ENCODE measurements at places on chromosomes 4 and X.

DNA sequence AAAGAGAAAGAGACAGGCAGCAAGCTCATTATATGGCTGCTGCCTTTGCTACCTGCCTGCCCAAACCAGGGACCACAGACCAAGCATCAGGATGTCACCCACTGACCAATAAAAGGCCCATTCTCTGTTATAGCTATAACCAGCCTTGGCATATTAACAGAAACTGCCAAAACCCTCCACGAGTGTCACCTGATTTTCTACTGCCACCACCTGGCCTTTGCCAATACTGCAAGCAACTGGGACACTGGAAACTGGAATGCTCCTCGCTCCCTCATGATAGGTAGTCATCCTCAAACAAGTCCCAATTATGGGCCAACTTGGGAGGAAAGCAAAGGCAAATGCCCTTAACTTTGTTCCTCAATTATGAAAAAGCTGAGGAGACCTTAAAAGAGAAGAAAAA is 76.0 kb downstream of the SPIN4 start:
- DNase-seq = no peak

DNA sequence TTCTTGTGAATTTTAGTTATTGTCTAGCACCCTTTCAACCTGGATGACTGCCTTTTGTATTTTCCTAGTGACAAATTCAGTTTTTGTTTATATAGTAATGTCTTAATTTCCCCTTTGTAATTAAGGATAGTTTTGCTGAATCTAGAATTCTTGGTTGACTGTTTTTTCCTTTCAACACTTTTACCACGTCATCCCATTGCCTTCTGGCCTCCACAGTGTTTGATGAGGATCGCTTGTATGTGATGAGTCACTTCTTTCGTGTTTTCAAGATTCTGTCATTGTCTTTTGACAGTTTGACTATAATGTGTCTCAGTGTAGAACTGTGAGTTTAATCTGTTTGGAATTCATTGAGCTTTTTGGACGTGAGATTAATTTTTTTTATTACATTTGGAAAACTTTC is 30.1 kb downstream of the KDM6A start:
- DNase-seq = peak; percentile 42

DNA sequence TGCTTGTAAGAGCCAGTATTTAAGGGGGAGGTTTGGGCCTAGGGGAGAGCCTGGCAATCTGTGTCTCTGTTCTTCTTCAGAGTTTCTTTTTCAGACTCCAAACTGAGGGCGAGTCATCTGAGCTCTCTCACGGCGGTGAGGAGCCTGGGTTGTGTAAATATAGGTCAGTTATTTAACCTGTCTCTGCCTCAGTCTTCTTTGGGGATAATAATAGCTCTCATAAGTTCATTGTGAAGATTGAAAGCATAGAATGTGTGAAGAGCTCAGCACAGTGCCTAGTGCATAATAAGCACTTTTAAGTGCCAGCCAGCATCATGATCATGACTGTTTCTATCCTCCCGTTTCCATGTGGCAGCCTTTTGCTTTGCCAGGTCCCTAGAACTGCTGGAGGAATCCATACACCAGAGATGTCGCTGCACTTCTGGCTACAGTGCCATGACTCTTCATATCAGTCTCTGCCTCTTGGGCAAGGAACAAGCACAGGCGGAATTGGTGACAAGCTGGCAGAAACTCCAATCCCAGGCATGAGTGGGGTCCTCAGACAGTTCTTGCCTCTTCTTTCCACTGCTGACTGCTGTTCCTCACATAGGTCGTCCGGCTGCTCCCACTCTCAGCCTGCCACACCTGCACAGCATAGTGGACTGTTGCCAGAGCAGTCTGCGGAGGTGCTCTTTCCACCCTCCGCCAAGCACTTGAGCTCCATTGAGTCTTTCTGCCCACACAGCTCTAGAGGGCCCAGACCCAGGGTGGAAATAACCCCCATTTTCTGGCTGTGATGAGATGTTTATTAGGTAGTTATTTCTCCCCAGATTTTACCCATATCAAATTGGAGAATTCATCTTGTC is 103.7 kb upstream of the MAML3 start:
- DNase-seq = no peak

GRCh38 chrX:155094468-155095061 is 23.3 kb downstream of the BRCC3 start:
- no peak for DNase-seq

GRCh38 chrX:410296-410695 is 23.6 kb upstream of the PPP2R3B start:
- no peak for DNase-seq

GRCh38 chrX:41512394-41512793 is 65.3 kb downstream of the NYX start:
- no peak for DNase-seq

DNA sequence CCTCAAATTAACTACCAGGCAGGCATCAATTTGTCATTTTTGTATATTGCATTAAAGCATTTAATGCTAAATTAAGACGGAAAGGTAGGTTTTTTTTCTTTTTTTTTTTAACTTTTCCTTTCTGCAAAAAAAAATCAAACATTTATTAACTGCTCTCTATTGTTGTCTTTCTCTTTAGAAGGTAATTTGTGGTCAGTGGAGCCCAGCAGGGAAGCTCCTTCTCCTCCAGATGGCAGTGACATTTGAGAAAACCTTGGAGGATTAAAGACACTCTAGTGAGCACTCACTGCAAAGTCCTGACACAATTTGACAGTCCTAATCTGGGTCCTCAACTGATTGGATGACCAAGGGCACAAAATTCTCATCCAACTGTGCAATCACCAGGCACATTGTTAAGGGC is 102.4 kb downstream of the SLIT2 start:
- no peak for DNase-seq

- DNase-seq = no peak
Measured at GRCh38 chr4:42519803-42520417, 122.6 kb downstream of the SHISA3 start.

GRCh38 chrX:71549986-71550385 is 17.1 kb downstream of the OGT start:
- DNase-seq = no peak

DNA sequence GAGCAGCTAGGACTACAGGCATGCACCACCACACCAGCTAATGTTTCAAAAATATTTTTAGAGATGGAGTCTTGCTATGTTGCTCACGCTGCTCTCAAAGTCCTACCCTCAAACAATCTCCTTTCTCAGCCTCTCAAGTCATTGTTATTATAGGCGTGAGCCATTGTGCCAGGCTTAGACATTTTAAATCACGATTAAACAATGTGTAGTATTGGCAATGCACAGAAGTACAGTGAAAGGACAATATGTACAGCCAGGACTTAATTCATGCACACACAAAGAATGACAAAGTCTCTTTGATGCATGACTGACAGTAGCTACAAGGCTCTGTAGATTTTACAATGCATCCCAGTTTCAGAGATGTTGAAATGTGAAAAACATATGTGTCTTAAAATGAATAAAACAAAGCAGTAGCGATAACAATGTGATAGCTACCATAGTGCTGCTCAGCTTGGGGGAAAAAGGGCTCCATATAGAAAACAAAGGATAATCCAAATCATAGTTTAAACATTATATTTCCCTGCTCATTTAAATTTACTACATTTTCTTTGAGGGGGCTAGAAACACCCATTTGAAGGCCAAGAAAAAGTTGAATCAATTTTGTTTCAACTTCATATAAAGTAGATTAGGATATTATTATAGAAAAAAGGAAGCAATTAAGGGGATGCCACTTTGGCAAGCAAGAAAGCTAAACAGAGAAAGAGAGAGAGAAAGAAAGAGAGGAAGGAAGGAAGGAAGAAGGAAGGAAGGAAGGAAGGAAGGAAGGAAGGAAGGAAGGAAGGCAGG is 272.4 kb upstream of the SMIM31 start:
- no peak for DNase-seq

DNA sequence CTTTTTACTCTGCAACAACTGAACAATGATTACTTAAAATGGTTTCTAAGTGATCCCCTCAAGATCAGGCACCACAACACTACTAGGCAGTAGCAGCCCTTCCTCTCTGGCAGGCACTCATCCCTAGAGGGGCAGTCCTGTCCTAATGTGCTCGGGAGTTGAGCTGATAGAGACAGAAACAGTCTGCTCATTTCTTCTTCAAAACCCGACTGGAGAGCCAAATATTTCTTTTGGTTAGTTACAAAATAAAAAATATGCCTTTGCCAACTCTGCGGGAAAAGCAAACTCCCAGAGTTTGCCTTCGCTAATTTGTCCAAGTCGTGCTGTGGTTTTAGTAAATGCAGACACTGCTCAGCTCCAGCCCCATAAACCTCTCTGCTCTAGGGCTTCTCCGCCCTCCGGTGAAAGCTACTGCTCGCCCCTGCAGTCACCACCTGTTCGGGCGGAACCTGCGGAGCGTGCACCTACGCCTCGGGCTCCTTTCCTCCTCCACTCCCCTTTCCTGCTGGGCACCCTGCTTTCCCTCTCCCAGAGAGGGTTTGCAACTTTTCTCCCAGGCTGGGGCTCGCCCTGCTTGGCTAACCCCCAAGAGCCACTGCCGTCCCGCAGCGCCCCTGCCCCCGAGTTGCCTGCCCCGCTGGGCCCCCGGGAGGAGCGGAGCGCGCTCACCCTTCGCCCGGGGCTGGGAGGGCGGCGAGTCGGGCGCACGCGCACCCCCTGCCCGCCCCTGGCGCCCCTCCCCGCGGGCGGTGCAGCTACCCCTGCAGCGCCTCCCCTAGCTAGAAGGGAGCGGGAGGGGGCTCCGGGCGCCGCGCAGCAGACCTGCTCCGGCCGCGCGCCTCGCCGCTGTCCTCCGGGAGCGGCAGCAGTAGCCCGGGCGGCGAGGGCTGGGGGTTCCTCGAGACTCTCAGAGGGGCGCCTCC is at the start of gene NPNT:
NPNT (plus strand) TSS at position 812 of the 923 bp plus-strand sequence. CDS start 182 bp downstream, outside the sequence.
- DNase-seq = no peak

DNA sequence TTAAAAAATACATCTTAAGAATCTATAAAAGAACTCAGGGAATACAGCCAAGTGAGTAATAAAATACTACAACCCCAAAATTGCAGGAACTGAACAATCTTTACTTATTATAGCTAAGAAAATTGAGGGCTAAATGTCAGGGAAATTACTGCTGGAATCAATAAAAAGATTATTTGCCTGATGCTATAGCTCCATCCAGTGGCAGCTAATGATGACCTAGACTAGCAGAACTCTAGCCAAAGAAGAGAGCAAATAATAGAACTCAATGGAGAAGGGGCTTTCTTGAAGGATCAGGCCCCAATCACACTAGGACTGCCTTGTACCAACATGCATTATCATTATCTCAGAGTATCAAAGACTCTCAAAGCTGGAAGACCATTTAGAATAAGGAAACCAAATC is 85.0 kb upstream of the FAM241A start:
- DNase-seq = peak; percentile 20

- DNase-seq = peak; percentile 88
Measured at GRCh38 chr4:53908661-53909078, 155.7 kb downstream of the CHIC2 start.

GRCh38 chr4:101283434-101283833 is 63.9 kb downstream of the PPP3CA start:
- DNase-seq = no peak

GRCh38 chr4:126916049-126916625 is 716.6 kb upstream of the INTU start:
- DNase-seq = no peak

DNA sequence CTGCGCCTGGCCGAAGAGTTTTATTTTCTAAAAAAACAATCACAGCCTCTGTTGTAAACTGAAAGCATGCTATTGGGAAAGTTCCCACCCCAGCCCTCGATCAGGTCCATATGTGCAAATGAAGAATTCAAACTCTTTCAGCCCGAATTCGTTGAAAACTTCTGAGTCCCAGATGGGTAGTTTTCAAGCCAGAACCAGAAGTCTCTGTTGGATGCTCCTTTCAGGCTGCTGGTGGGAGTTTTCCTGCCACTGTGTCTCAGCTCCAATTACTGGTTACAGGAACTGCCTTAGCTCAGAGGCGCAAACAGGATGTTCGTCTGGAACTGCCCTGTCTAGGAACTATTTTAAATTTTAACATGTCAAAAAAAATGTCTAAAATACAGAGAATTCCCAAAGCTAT is 9.3 kb upstream of the ALG13 start:
- no peak for DNase-seq

GRCh38 chr4:184980261-184980660 is 38.0 kb upstream of the HELT start:
- DNase-seq = no peak

DNA sequence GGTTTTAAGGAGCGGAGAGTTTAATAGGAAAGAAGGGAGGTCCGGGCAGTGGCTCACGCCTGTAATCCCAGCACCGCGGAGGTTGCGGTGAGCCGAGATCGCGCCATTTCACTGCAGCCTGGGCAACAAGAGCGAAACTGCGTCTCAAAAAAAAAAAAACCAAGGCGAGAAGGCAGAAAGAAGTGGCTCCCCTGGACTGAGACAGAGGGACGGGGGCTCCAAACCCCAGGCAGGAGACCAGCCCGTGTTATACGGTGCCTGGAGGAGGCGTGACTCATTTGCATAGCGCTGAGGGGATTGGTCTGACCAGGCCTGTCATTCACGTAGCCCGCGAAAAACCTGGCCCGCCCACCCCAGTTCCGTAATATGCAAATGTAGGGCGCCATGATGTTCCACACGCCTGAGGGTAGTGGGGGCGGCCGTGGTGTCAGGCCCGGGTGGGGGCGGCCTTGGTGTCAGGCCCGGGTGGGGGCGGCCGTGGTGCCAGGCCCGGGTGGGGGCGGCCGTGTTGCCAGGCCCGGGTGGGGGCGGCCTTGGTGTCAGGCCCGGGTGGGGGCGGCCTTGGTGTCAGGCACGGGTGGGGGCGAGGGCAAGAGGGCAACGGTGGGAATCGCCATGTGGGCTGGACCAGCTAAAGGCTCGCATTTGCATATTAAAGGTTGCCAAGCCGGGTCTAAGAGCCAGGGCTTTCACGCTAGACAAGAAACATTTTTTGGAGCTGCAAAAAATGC is 2.1 kb downstream of the PLCXD1 start:
- DNase-seq = peak; percentile 44

- DNase-seq = no peak
Measured at GRCh38 chr4:151355155-151355554, 29.8 kb upstream of the SH3D19 start.

DNA sequence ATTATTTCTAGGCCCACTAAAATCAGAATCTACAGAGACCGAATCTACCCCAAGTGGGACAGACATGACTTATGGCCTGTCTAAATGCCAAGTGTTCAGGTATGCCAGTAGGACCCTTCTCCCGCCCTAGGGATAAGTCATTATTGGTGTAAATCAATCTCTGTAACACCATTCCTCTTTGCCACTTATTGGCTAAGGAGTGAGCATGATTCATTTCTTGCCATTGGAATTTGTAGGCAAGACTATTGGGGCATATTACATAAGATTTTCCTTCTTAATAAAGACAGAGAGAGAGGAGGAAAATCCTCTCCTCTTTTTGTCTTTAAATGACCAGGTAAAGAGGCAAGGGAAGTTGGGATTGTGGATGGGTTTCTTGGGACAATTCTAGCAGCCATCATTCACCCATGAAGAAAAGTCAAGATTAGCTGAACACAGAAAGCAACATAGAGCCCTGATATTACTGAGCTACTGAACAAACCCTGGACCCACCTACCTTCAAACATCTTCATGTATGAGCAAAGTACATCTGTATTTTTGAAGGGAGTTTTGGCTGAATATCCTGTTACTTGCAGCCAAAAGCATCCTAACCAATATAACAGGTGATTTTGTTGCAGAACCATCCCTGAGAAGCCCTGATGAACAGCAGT is 2.6 kb downstream of the SLC9B2 start:
- DNase-seq = no peak

GRCh38 chr4:87377816-87378215 is 13.2 kb downstream of the HSD17B11 start:
- DNase-seq = no peak

Data from non-pigmented ciliary epithelial cell (primary cell).